ENCODE measurements at places on chromosomes 6 and 20. TPM values are rescaled to one million over a fixed set of nuclear protein-coding genes. Genes with fewer than 3 reads are reported as not detected.

The FBXO5 gene
- total RNA-seq: 4.5 TPM

The SMIM13 gene
- 5.1 TPM for total RNA-seq

The GTF2H4 gene
- total RNA-seq: 18.3 TPM

The YIPF3 gene
- 134 TPM for total RNA-seq

The FRK gene
- 22.6 TPM for total RNA-seq

The ADGB gene
- 1.6 TPM for total RNA-seq

The SIGLEC1 gene
- total RNA-seq: 3.1 TPM

The MYB gene
- 51.1 TPM for total RNA-seq

The B3GAT2 gene
- total RNA-seq: not detected

The DST gene
- 332 TPM for total RNA-seq

The CDH22 gene
- total RNA-seq: 0.09 TPM

The NCOA7 gene
- 25.6 TPM for total RNA-seq

The RIPOR2 gene
- total RNA-seq: 2.8 TPM

The CCN5 gene
- total RNA-seq: 9.4 TPM

The F13A1 gene
- total RNA-seq: 56.8 TPM

The CGA gene
- not detected for total RNA-seq

The BEND3 gene
- total RNA-seq: 5.6 TPM

The TP53TG5 gene
- 0.85 TPM for total RNA-seq

The LST1 gene
- total RNA-seq: 5.8 TPM

The FERMT1 gene
- 62.0 TPM for total RNA-seq

The GRM1 gene
- total RNA-seq: not detected

The NOTCH4 gene
- total RNA-seq: 4.3 TPM

The C20orf141 gene
- not detected for total RNA-seq

The LY6G6F gene
- total RNA-seq: not detected

The VEGFA gene
- total RNA-seq: 107 TPM

The OXT gene
- total RNA-seq: not detected

The ADGRF1 gene
- 0.52 TPM for total RNA-seq

The FKBP5 gene
- 40.3 TPM for total RNA-seq

The MUC21 gene
- total RNA-seq: not detected

The PPP2R5D gene
- 36.4 TPM for total RNA-seq

The OR5V1 gene
- total RNA-seq: not detected

The PRL gene
- not detected for total RNA-seq

The RCAN2 gene
- total RNA-seq: 9.8 TPM

The ENPP3 gene
- total RNA-seq: 21.2 TPM

The UNC5CL gene
- 6.6 TPM for total RNA-seq

The CFAP61 gene
- 0.67 TPM for total RNA-seq

The RAET1G gene
- total RNA-seq: not detected

The TMEM244 gene
- not detected for total RNA-seq

The SFT2D1 gene
- total RNA-seq: 64.7 TPM

The TGM3 gene
- 0.43 TPM for total RNA-seq

The COX4I2 gene
- total RNA-seq: not detected

The SLC13A3 gene
- total RNA-seq: 0.92 TPM

The DPM1 gene
- total RNA-seq: 33.1 TPM

The CYP39A1 gene
- total RNA-seq: 3.0 TPM

The DOK5 gene
- total RNA-seq: 0.39 TPM

The JPH2 gene
- 0.92 TPM for total RNA-seq

The GNAS-AS1 gene
- total RNA-seq: 1.1 TPM

The GGTLC1 gene
- not detected for total RNA-seq

The BAK1 gene
- total RNA-seq: 85.6 TPM

The SUMO4 gene
- total RNA-seq: 2.1 TPM

The CD109 gene
- total RNA-seq: 4.3 TPM

The NKX2-2 gene
- 1.4 TPM for total RNA-seq

The PRPH2 gene
- 0.40 TPM for total RNA-seq

The ANGPT4 gene
- not detected for total RNA-seq

The LBP gene
- not detected for total RNA-seq

The SLC2A10 gene
- 29.1 TPM for total RNA-seq

The KIAA0408 gene
- 1.5 TPM for total RNA-seq

The CRISP3 gene
- total RNA-seq: not detected

The RBBP8NL gene
- 4.8 TPM for total RNA-seq
